GM06990 (cell line): ENCODE measurements at places on chromosomes 5 and 9.

- no peak for DNase-seq
Measured at GRCh38 chr5:107580889-107581820, 89.6 kb downstream of the EFNA5 start.

DNA sequence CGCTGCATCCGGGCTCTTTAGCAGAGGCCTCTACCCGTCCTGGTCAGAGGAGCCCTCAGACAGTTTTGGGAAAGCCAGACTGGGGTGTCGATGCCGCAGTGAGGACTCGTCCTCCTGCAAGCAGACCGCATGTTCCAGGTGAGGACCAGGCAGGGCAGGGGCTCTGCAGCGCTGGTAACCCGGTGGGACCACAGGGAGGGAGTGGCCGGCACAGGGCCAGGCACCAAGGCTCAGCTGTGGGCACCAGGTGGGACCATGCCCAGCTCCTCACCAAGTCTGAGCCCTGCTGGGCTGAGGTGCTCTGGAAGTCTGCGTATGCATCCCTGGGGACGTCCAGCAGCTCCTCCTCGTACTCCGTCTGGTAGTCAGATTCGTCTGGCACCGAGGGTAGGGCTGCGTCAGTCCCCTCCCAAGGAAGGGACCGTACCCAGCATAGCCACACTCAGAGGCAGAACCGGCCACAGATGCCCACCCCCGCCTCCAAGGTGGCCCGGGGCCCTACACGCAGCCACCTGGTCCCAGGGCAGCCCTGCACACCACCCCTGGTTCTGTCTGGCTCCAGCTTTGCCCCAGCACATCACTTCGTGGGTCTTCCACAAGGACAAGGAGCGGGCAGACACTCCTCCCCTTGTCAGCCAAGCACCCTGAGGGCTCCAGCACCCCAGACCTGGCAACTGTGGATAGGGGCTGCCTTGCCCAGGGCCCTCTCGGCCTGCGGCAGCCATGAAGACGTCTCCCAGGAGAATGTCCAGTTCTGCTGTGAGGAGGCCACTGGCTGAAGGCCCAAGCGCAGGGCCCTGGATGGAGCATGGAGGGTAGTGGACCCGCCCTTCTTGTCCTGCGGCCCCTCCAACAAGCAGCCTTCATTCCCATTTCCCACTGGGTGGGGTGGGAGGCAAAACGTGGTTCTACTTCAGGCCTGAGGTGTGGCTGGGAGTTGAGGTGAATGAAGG, 1.5 kb upstream of the NSMF start:
- no peak for DNase-seq

DNA sequence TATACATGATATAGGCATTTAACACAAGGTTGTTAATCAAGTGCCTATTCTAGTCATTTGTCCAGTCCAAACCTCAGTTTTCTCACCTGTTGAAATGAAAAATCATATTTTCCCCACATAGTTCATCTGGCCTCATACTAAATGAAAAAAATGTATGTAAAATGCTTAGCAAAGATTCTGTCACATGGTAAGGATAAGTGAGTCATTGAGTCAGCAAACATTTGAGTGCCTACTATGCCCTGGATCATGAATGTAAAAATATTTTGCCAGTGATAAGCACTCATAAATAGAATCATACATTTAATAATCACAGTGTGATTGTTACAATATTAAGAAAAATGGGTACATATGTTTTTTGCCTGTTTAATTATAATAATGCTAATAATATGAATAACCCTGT, 181.2 kb upstream of the PAPPA start:
- no peak for DNase-seq

DNA sequence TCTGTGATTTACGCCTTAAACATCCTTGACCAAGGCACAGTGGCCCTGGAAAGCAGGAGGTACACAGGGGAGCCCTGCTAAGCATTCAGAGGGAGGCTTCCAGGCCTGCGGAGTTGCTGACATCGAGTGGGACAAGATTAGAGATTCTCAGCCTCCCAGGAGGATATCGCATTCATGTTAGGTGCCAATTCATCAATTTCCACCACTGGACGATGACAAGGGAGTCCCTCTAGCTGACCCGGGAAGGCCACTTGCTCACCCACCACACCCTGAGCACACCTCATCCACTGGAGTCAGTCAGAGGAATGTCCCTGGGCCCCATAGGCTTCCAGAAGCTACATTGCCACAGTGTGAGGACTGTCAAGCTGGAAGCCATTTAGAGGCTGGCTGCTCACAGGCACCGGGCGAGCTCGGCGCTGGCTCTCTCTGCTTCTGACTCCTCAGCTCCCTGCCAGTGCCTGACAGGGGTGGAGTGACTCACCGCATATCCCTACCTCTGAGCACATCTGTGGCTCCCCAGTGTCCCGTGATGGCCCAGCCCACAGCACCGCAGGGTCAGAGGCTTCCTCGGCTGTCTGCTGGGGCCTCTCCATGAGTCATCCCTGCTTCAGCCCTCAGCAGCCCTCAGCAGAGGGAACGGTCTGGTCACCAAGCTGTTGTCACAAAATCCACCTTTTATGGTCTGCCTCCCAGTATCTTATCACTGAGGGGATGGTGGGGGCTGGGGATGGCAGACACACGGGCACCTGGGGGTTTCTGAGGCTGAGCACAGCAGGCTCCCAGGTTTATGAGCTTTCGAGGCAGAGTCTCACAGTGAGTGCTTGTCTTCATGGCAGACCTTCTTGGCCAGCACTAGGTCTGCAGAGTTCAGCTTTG, 117.5 kb downstream of the ZNF608 start:
- DNase-seq, result no peak

- DNase-seq, result no peak
Measured at GRCh38 chr9:83669067-83669466, 38.7 kb downstream of the UBQLN1 start.

DNA sequence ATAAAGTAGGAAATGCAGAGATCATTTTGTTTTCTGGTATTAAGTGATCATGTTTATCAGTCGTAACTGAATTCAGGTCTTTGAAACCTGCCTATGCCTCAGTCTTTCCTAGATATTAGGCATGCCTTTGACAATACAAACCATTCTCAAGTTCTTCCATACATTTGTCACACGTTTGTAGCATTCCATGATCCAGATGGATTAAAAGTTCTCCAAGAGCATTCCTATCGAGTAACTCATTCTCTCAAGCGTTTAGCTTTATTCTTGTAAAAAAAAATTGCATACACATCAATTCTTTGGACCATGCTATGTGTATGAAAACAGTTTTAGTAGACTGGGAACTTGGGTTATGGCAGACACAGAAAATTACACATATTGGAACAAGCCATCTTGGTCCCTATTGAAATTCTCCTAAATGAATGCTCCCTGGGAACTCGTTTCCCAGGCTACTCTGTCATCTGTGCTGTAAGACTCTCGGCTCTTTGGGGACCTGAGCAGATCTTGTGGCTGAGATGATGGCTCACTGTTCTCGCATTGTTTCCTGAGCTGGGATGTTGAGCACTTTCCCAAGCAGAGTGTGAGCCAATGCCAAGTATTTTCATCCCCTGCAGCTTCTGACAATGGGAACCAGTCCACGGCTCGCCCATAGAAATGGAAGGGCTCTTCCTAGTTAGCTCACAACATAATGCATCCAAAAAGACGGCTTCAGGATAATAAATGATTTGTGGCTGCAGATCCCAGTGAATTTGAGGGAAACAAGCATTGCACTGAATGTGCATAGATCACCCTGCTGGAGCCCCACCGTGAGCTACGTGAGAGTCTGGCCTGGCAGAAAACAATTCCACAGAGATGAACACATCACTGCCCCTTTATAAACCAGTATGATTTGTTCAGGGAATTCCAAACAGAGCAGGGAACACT, 230.2 kb downstream of the IRX1 start:
- DNase-seq, result no peak
